Activated CD8-positive, alpha-beta memory T cell treated with anti-CD3 and anti-CD28 coated beads, Interleukin-2, amount 50 U/mL, for 4 hours (primary cell): ENCODE measurements at places on chromosomes 4 and X.

- DNase-seq: no peak
These were observed 44.5 kb downstream of the SCFD2 start for GRCh38 chr4:53321151-53321983.

DNA sequence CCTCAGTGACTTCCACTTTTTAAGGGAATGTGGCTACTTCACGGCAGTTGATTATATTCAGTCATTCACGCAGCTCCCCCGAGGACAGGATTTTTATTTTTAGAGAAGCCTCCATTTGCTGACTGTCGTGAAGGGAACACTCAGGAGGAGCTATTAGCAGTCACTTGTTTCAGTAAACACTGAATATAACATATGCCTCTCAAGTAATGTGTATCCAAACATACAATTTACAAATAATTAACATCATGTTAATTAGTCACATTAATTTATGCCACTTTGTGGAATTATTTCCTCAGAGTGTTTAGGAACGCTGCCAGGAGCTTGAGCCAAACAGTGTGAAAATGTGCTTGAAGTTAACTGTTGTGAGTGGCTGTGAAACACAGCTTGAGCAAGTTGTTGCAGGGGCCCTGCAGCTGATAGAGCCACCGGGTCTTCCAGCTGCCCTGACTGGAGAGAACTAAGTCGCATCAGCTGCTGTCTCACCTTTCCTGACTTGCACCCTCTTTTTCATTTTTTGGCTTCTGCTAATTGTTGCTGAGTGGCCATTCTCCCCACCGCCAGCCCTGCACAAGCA is 245.6 kb downstream of the LDB2 start:
- no peak for DNase-seq

DNA sequence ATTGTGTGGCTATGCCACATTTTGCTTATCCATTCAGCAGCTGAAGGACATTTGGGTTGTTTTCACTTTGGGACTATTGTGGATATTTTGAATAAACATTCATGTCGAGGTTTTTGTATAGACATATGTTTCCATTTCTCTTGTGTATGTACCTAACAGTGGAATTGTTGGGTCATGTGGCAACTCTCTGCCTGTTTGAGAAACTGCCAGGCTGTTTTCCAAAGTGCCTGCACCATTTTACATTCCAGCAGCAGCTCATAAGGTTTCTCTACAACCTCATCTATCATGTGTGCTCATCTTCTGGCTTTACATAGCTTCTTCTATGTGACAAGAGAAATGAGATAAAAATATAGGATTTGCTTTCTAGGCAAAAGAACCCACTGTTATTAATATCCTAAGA is 29.5 kb upstream of the TSPAN5 start:
- no peak for DNase-seq

GRCh38 chr4:156815717-156816359 is 155.8 kb downstream of the PDGFC start:
- no peak for DNase-seq

- no peak for DNase-seq
These were observed 22.8 kb downstream of the DCUN1D4 start for GRCh38 chr4:51865717-51866116.

GRCh38 chrX:150813922-150814321 is 84.5 kb downstream of the CD99L2 start:
- no peak for DNase-seq
